ENCODE measurements at places on chromosomes 7 and 10.

- no peak for DNase-seq
These were observed 58.1 kb upstream of the TES start for GRCh38 chr7:116152276-116152675.

DNA sequence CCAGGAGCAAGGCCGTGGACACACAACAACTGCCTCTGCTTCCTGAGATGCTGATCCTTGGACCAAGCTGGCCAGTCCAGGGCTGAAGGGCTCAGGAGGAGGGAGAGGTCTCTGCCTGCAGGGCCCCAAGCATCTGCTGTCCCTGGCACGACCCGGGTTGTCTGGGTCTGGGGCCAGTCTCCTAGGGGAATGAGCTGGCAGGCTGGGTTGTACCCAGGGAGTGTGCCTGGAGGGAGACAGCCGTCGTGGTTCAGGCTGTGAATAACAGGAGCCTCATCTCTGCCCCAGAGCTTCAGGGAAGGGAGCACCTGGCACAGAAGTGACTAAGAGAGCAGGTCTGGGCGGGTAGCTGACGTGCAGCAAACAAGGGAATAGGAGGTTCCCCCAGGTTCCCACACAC is 17.9 kb upstream of the SERPINE1 start:
- no peak for DNase-seq

- DNase-seq: no peak
These were observed 2.8 kb downstream of the BMPR1A start for GRCh38 chr10:86759073-86759672.

GRCh38 chr7:12322284-12322902 is 81.3 kb downstream of the VWDE start:
- no peak for DNase-seq

- DNase-seq: no peak
These were observed 19.5 kb downstream of the ZNF398 start for GRCh38 chr7:149166630-149167352.

- DNase-seq: no peak
These were observed 233.4 kb downstream of the GPR37 start for GRCh38 chr7:124532166-124532565.

DNA sequence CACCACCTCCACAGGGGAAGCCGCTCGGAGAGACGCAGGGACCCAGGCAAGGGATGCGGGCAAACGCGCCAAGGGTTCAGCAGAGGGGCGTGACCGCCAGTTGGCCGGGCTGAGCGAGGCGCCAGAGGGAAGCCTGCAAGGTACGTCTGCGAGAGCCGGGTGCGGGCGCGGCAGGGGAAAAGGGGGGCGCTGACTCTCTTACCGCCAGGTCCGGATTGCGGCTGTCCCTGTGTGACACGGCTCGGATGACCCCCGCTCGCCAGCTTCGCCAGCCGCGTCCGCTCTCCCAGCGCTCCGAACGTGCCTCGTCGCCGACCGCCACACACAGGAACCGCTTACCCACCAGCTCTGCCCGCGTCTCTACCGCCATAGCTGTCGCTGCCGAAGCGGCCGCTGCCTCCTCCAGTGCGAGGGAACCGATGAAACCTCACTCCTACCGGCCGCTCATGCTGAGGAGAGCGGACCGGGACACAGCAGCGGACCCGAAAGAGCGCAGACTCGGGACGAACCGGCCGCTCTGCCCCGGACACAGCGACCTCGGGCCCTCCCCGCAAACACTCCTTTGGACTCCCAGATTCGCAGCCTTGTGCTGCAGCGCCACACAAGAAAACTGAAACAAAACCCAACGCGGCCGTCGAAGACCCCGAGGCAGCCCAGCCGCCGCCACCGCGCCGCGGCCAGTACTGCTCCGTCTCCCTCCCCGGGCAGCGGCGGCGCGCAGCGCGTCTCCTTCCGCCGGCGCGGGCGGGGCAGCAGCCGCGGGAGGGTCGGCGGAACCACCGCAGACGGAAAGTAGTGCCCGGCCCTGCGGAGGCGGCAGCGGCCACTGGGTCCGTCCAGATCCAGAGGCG is at the start of gene JMJD1C:
Gene JMJD1C (minus strand): TSS at position 685 of the 851 bp plus-strand sequence. CDS start 315 bp downstream, at position 370.
- peak; percentile 85 for DNase-seq

DNA sequence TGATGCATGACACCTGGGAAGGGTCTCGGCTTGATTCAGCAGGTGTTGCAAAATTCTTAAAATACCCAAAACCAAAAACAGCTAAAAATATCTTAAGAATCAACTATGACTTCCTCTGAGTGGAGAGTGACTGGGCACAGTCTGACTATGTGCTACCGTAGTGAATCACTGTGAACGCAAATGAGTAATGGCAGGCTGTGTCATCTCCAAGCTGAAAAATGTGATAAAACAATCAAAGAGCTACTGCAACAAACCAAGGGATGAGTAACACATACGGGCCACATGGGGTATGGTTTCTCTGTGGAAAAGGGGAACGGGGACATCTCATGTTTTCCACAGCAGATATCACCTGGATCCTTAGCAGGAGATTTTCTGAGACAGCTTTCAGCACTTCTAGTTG is 127.5 kb downstream of the ABCA13 start:
- DNase-seq: no peak
